ENCODE measurements at places on chromosomes 13 and 19. TPM values are rescaled to one million over a fixed set of nuclear protein-coding genes. Genes with fewer than 3 reads are reported as not detected.

The ZNF583 gene
- 13.8 TPM for total RNA-seq

- no peak overlapping the region for H3K27ac ChIP-seq
- H3K4me1 ChIP-seq = no peaks in the 10 kb centered on the region
- H3K27me3 ChIP-seq = no peaks in the 10 kb centered on the region
- no peak overlapping the region for H3K4me3 ChIP-seq
These were observed 262.8 kb upstream of the RFC3 start for GRCh38 chr13:33554919-33555791.

DNA sequence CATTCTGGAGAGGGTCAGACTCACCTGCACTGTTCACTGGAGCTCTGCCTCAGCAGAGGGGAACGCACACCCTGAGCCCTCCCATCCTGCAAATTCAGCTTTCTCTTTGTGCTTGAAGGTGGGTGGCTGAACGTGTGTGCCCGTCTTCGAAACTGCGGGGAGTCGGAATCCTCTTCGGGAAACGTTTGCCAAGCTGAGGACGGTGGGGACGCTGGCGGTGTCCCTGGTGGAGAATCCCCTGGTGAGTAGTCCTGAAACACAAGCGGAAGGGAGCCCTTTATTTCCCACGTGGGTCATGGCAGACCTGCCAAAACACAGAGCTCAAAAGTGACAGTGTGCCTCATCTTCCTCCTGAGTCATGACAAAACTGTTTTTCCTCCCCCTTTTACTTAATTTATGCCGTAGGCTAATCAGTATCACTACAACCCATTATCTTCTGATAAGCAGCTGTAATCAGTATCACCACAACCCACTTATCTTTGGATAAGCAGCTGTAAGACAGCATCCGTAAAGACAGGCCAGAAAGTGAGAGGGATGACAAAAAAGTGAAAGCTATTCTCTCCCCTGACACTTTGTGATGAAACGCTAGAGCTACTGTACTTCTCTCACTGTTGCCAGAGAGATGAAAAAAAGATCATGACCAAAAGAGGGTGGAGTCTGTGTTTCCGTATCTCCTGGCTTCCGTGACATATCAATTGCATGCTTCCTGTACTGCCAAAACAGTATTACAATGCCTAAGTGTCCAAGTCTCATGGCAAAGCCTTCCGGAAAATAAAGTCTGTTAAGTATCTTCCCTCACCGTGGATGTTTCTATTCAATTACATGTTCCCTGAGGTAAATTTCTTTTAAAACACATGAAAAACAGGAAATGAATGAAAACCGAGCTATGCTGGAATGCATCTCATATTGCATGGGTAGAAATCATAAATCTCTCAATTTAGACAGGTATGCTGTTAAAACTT, 155.5 kb downstream of the TBC1D4 start:
- H3K4me1 ChIP-seq = peaks cover 24% of the 10 kb centered on the region
- H3K27me3 ChIP-seq = no peaks in the 10 kb centered on the region
- peak; percentile 19 for DNase-seq
- peak overlapping the region; percentile 87 for H3K27ac ChIP-seq
- peak overlapping the region; percentile 71 for H3K4me3 ChIP-seq
- no peaks in the 10 kb centered on the region for H3K36me3 ChIP-seq

The GPR108 gene
- 36.1 TPM for total RNA-seq

The BEST2 gene
- total RNA-seq = not detected

The SHD gene
- 2.3 TPM for total RNA-seq

The NRTN gene
- total RNA-seq = 0.19 TPM

DNA sequence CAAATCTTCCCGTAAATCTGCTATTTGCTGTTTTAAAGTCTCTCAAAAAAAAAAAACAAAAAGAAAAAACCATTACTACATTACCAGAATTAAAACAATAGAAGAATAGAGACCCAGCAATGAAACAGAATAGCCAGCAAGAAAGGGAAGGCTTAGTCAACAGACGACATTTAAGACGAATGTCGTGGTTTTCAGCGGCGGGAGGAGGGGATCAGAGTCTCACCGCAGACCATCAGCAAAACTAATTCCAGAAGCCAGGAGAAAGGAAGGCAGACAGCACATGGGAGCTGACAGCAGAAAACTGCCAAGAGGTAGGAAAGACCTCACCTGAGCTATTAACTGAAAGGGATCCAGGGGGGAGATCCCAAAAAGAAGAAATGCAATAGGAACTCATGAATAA, 128.9 kb downstream of the RNF17 start:
- no peaks in the 10 kb centered on the region for H3K4me1 ChIP-seq
- H3K27ac ChIP-seq = no peak overlapping the region
- no peaks in the 10 kb centered on the region for H3K27me3 ChIP-seq

- no peak overlapping the region for H3K27ac ChIP-seq
- DNase-seq = no peak
- no peak overlapping the region for H3K4me3 ChIP-seq
- H3K27me3 ChIP-seq = no peaks in the 10 kb centered on the region
These were observed 786.6 kb upstream of the SLITRK6 start for GRCh38 chr13:86585835-86586234.

The MYO1F gene
- total RNA-seq = 66.7 TPM

GRCh38 chr13:82323101-82323500, 1559.2 kb downstream of the SLITRK1 start:
- H3K36me3 ChIP-seq = no peaks in the 10 kb centered on the region
- no peak overlapping the region for H3K4me3 ChIP-seq

The ZNF256 gene
- 13.0 TPM for total RNA-seq

The CCDC169 gene
- total RNA-seq = not detected
